ENCODE measurements at places on chromosomes 3 and 15.

DNA sequence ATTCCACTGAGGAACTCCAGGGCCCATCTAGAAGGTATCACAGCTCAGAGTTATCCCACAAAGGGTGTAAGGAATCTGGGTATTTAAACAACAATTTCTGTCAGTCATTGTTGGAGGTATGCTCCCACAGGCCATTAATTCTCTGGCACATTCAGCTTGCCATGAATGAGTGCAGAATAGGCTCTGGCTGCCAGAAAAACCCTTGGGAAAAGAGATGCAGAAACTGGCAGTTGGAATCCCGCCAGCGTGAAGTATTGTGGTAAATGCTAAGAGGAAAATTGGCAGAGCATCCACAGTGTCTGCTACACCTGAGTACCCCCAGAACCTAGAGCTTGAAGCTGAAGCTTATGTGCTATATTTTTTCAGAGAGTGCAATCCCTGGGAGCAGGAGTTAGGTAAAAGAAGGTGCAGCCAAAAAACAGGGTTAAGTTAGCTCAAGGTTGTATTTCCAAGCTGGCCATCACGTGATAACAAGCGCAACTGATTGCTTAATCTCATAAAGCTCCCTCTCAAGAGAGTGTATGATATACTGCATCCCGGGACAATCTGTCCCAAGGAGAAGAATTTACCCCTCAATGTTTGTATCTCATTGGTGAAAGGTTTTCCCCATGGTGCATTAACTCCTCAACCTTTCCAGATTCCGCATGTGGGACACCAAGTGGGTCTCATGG, 94.2 kb upstream of the ACP3 start:
- DNase-seq: no peak

GRCh38 chr3:107347751-107348150, 29.5 kb upstream of the CCDC54 start:
- no peak for DNase-seq

DNA sequence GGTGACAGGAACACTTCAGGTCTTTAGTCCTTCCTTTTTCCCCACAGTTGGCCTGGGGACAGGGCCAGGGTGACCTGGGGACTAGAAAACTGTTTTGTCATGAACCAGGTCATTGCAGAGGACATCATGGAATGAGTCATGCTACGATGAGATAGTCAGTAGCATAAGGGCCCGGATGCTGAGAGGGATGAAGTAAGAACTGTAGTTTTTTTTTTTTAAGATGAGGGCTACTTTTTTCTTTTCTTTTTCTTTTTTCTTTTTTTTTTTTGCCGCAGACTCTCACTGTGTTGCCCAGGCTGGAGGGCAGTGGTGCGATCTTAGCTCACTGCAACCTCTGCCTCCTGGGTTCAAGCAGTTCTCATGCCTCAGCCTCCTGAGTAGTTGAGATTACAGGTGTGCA, 8.0 kb downstream of the MAP2K5 start:
- DNase-seq: no peak

GRCh38 chr15:66296186-66296585, 2.8 kb downstream of the DIS3L start:
- DNase-seq: no peak

- no peak for DNase-seq
These were observed 46.4 kb downstream of the ST3GAL6 start for GRCh38 chr3:98809557-98809956.

DNA sequence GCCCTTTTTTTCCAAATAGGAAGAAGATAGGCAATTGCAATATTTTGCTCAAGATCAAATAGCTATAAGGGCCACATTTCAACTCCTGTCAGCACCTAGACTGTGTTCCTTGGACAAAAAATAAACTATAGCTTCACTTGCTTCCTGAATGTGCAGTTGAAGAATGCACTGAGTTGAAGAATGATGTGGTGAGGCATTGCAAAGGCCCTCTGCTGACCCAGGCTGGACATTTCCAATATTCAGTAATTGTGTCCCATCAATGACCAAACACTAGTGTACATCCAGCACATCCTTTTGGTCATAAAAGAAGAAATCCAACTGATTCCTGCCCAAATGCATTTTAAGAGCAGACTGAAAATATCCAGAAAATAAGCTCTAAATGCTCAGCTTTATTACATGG, 424.8 kb upstream of the TGFBR2 start:
- no peak for DNase-seq

DNA sequence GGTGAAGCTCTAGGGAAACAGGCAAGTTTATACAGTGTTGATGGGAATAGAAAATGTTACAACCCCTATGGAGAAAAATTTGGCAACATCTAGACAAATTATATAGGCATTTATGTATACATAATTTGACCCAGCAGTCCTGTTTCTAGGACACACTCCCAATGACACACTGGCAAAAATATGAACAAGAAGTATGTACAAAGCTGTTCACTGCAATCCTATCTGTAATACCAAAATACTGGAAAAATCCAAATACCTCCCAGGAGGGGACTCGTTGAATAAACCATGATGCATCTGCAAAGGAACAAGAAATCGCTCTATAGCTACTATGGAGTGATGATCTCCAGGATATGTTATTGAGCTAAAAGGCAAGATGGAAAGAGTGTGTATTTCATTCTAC, 8.5 kb downstream of the BFSP2 start:
- no peak for DNase-seq

DNA sequence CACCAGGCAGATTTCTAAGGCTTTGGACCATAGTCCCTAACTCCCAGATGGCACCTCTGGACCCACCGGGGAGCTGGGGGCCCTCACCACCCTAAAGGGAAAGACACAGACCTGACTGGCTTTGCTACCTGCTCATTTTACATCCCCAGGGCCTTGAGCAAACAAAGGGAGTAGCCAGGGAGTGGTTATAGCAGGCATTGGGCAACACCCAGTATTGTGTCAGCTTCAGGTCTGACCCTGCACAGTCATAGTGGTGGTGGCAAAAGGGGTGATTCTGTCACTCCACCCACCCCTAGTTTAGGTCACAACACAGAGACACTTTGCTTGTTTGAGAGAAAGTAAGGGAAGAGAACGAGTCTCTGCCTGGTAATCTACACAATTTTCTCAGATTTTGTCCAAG, 352.5 kb downstream of the DIPK2A start:
- no peak for DNase-seq

- no peak for DNase-seq
These were observed 145.9 kb upstream of the GALNT15 start for GRCh38 chr3:16028604-16029003.

- DNase-seq: no peak
These were observed 109.2 kb downstream of the CD47 start for GRCh38 chr3:107981471-107982111.

DNA sequence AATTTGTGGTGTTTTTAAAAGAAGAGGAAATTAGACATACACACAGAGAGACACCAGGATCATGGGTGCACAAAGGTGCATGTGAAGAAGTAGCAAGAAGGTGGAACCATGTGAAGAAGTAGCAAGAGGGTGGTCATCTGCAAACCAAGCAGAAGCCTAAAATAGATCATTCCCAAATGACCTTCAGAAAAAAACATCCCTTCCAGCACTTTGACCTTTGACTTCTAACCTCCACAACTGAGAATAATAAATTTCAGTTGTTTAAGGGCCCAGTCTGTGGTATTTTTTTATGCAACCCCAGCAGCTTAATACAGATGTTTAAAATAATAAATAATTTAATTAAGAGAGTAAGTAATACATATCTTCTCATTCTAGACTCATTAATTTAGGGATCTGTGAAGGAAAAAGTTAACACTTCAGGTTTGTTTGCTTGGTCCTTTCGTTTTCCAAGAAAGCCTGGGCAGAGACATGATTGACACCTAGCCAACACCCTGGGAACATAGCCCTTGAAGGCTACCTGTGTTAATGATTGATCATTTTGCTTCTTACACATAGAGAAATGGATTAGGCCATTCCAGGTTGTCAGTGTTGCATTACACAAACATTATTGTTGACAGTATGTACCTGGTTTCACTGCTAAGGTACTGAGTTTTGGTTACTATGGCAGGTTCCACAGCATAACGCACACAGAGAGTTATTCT, 1331.2 kb upstream of the GBE1 start:
- no peak for DNase-seq

DNA sequence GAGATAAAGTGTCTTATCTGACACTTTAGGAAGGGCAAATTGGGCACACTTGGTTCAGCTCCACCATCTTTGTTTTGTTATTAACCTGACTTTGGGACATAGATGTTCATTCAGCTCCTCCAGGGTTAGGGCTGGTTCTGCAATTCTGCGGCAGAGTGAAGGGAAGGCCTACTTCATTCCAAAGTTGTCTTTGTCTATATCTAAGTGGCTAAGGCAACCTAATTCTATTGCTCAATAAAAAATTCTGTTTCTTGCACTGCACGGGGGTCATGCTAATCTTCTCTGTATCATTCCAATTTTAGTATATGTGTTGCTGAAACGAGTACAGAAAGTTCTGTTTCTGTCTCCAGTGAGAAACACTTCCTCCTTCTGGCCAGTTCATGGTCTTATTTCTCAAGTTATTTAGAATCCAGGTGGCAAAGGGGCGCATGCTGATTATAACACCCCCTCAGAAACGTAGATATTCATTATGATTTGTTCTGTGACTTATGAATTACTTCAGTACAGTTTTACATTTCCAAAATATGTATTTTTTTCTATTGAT, 53.5 kb downstream of the PFN2 start:
- no peak for DNase-seq

- DNase-seq: no peak
These were observed 150.8 kb downstream of the TMEM108 start for GRCh38 chr3:133188996-133189395.

DNA sequence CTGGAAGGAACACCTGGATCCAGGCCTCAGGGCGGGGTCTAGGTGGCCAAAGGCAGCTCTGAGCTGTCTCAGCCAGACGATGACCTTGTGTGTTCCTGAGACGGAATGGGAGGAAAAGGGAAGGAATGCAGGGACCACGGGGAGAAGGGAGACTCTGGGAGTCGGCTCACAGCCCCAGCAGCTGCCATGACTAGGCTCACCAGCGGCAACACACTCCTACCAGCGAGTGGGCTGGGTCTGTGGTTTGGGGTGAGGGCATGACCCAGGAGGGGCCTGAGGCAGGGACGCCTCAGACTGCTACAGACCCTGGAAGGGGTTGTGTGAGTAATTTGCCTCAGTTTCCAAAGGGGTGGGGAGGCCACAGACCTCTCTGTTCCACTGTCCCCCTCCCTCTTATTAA, 19.8 kb downstream of the IQSEC1 start:
- no peak for DNase-seq

DNA sequence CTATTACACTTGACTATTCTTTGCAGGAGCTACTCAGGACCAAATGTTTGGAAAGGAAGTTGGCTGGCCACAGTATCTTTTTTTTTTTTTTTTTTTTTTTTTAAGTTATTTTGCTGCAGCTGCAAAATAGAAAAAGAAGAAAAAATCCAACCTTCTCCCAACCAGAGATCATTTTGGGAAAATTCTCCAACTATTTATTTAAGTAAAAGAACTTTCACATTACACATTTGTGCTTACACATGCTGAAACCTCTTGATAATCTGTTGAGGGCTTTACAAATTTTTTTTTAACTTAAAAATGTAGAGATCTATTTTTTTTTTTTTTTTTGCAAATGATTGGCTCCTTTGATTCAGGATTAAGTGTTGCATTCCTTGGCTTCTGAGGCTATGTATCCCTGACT, 148.0 kb downstream of the POLR2M start:
- no peak for DNase-seq

DNA sequence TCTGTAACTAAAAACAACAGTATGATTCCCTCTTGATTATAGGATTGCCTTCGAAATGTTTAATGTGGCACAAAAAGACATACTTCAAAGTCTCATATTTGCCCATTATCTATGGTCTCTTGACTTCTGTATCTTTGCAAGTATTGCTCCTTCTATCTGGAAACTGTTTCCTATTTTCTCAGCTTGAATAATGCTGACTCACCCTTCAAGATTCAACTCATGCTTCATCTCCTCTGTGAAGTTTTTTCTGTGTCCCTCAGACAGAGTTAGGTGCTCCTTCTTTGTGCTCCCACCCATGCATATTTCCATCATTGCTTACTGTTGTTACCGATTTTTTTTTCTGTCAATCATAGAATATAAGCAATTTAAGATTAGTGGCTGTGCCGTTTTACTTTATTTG, 192.8 kb upstream of the ROBO1 start:
- no peak for DNase-seq

- DNase-seq: no peak
These were observed 62.7 kb upstream of the SLCO3A1 start for GRCh38 chr15:91790836-91791235.

GRCh38 chr15:82093774-82094211, 48.0 kb upstream of the MEX3B start:
- DNase-seq: no peak

GRCh38 chr3:11230125-11230524, 42.1 kb upstream of the ATG7 start:
- no peak for DNase-seq

GRCh38 chr3:186646106-186646505, 5.9 kb downstream of the FETUB start:
- DNase-seq: no peak

- no peak for DNase-seq
These were observed 1092.5 kb upstream of the EPHA6 start for GRCh38 chr3:95721938-95722337.

DNA sequence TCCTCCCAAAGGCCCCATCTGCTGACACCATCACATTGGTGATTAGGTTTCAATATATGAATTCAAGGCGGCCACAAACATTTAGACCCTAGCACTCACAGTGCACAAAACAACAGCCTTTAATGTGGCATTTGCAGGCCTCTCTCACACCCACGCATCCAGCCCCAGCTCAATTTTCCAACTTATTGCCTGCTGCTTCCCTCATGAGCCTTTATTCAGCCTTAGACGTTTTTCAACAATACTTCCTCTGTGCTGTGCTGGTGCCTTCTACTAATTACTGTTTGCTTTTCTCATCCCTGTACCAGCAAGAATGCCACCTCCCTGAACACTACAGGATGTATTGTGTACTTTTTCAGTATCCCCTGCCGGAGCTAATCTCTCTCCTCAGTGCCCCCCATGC, 334.6 kb downstream of the GABRB3 start:
- DNase-seq: no peak

GRCh38 chr15:52115598-52116427, 3.2 kb upstream of the BCL2L10 start:
- no peak for DNase-seq

DNA sequence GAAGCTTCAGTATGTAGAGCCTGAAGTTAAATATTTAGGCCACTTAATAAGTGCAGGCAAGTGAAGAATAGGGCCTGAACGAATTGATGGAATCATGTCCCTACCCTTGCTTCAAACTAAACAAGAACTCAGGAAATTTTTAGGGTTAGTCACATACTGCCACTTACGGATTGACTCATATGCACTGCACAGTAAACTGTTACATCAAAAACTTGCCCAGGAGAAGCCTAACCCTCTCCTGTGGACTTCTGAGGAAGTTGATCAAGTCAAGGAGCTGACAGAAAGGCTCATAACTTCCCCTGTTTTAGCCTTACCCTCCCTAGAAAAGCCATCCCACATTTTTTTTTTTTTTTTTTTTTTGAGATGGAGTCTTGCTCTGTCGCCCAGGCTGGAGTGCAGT, 20.6 kb upstream of the KBTBD12 start:
- no peak for DNase-seq

- no peak for DNase-seq
These were observed 29.0 kb upstream of the HHATL start for GRCh38 chr3:42731476-42732195.
